ENCODE measurements at places on chromosomes 12 and 14.
A peak's percentile ranks its signal among the peaks of the same experiment; 100 is the strongest.

DNA sequence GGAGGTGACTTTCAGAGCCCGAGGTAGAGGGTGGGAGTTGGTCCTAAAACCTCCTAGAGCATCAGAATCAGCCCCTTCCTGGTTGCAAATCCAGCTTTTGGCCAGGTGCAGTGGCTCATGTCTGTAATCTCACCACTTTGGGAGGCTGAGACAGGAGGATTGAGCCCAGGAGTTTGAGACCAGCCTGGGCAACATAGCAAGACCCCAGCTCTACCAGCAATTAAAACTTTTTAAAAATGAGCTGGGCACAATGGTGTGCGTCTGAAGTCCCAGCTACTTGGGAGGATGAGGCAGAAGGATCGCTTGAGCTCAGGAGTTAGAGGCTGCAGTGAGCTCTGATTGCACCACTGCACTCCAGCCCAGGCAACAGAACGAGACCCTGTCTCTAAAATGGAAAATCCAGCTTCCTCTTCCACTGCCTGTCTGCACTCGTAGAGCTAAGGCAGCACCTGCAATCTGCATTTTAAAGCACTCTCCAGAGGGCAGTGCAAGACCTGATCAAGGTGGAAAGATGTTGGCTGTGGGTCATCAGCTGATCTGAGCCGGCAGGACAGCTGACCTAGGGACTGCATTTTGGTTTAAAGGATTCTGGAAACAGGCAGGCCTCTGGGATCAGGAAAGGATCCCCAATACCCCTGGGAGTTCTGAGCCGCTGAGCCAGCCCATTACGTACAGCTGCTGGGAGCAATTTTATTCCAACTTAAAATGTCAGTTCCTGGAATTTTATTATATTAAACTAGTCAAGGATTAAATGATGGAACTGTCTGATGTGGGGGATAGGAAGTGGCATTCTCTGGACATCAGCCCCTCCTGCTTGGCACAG, 1.8 kb upstream of the TESC start:
- DNase-seq = no peak

- DNase-seq = no peak
Observed at GRCh38 chr14:68270342-68270741, 450.8 kb downstream of the RAD51B start.

GRCh38 chr14:36001936-36002335, 174.6 kb downstream of the PTCSC3 start:
- DNase-seq = no peak

- no peak for DNase-seq
Observed at GRCh38 chr14:103110681-103111231, 12.5 kb upstream of the TNFAIP2 start.

DNA sequence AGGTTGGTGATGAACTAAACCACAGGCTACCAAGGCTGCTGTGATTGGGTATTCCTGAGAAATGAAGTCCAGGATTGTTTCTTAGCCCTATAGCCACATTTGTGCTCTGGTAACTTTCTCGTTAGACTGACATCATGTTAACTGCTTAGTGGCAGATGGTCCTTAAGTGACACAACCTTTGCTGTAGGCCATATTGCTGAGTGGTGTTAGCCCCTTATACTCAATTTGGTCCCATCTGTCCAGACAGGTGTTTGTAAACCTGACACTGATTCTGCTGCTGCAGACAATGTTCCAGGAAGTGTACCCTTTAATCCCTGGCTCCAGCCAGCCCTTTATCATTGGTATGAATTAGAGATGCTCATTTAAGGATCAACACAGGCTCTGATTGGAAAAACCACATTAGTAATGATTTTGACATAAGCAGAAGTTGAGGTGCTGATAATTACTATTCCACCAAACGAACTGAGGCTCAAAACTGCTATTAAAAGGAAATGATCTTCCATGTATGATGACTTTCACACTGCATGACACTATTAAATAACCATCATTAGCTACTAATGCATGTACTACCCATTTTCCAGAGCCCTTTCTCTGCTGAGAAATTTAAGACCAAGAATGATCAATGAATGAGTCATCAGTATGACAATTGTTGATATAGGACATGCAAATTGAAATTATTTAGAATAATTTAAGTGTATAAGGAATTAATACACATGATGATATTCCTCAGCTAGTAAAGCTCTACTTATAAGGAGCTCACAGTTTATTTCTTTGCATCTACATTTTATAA, 3.6 kb upstream of the SSTR1 start:
- DNase-seq = no peak

DNA sequence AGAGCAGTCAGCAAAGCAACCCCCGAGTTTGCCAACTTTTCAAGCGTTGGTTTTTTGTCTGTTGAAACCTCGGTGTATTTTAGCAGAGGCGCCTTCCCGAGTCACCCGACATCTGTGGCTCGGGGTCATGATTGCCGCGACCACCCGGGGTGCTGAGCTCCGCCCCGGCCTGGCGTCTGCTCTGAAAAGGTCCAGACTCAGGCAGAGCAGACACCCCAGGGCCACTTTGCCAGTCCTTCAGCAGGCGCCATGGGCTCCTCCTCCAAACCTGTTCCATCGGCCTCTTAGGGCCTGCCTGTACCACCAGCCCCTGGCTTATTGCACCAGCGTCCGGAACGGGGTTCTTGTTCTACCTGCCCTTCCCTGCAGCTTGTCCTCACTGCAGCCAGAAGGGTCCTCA, 19.1 kb downstream of the ANKRD9 start:
- no peak for DNase-seq

DNA sequence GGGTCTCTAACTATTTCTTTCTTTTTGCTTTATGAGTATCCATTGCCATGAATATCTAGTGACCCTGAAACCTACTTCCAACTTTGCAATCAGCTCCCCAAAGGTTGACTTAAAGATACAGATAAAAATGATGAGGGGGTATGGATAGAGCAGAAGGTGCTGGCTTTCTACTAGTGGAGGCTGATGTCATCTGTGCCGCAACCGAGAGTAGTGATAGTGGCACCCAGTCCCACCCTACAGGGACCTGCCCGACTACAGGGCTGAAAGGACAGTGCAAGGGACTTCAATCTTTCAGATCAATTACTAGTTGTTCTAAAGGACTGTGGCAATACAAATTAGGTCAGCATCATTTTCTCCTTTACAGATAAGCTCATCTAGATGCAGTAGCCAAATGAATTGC, 806.0 kb downstream of the VRK1 start:
- no peak for DNase-seq

DNA sequence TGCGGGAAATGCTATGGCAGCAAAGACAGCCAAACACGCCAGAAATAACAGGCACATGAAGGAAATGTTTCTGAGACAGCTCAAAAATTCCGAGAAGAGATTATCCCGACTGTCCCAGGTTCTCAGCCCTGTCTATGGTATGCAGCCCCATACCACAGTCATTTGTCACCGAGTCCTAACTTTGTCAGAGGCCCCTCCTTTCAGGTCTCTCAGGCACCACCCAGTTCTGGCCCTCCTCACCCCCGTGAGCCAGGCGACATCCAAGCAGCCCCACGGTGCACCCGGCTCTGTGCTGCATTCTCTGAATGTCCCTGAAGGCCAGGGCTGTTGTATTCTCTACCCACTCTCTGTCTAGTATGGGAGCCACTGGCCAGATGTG, 24.0 kb downstream of the SSH1 start:
- no peak for DNase-seq

- DNase-seq = no peak
Observed at GRCh38 chr12:88035907-88036289, 6.7 kb upstream of the C12orf50 start.

GRCh38 chr12:54701940-54702592, 53.9 kb upstream of the DCD start:
- DNase-seq = no peak

- DNase-seq = no peak
Observed at GRCh38 chr14:90608281-90608680, 207.9 kb downstream of the TTC7B start.

GRCh38 chr12:110223777-110224378, 57.2 kb upstream of the ATP2A2 start:
- DNase-seq = no peak

- no peak for DNase-seq
Observed at GRCh38 chr14:65872536-65872935, 460.0 kb downstream of the FUT8 start.

DNA sequence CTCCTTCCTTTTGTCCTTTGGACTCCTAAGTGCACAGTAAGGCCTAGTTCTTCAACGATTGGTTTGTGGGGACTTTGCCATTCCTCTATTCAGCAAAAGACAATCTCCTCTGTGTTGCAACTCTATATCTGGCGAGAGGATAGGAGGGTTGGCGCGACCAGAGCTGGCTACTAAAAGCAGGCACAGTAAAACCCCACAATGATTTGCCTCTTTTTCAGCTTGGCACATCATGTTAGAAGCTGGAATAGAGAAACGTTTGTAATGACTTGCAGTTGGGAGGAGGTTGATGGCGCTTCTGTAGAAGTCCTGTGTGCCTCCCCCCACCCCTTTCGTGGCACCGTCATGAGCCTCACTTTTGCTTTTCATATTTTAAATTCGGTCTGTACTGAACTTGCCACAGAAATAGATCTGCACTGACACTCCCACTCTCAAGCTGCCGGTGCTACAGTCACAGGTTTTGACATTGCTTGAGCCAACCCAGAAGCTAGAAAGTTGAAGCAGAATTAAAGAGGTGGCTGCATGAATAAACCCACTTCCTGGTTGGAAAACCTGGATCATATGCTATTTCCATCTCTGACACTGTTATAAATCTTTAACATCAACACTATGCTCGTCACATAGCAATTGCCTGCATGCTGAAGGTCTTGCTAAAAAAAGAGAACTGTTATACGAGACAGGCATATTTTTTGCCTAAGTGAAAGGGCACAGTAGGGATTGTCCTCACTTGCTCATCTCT, 315.3 kb upstream of the PRICKLE1 start:
- no peak for DNase-seq

DNA sequence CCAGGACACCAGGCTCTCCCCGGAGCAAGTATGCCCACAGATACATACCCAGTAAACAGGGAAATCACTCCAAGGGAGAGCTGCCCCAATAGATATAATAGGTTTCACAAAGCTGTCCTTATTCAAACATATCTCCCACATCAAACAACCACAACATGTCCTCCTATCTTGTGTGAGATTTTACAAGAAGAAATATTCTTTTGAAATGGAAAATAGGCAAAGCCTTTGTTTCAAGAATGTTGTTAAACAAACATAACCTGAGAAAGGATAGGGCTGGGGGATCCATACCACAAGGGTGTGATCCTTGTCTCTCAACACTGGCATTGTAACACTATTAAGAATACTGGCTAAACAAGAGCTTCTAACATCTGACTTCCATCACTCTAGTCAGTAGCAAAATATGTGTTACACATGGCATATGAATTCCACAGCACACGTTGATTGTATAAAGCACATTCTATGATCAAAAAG, 32.9 kb downstream of the LGR5 start:
- no peak for DNase-seq

- no peak for DNase-seq
Observed at GRCh38 chr14:36818246-36818645, 156.6 kb downstream of the PAX9 start.

- no peak for DNase-seq
Observed at GRCh38 chr14:23299211-23299957, 3.3 kb downstream of the PPP1R3E start.

GRCh38 chr14:102464846-102465341, 44.7 kb downstream of the ANKRD9 start:
- DNase-seq = no peak

DNA sequence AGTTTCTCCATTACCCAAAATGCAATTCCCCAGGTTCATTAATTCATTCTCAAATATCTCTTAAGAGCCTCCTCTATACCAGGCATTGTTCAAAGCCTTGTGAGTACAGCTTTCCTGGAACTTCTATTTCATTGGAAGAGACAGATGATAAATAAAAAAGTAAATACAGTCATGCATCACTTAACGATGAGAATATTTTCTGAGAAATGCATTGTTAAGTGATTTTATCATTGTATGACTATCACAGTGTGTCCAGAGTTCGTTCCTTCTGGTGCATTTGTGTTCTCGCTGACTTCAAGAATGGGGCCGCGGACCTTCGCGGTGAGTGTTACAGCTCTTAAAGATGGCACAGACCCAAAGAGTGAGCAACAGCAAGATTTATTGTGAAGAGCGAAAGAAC, 66.0 kb downstream of the ANO4 start:
- DNase-seq = no peak

DNA sequence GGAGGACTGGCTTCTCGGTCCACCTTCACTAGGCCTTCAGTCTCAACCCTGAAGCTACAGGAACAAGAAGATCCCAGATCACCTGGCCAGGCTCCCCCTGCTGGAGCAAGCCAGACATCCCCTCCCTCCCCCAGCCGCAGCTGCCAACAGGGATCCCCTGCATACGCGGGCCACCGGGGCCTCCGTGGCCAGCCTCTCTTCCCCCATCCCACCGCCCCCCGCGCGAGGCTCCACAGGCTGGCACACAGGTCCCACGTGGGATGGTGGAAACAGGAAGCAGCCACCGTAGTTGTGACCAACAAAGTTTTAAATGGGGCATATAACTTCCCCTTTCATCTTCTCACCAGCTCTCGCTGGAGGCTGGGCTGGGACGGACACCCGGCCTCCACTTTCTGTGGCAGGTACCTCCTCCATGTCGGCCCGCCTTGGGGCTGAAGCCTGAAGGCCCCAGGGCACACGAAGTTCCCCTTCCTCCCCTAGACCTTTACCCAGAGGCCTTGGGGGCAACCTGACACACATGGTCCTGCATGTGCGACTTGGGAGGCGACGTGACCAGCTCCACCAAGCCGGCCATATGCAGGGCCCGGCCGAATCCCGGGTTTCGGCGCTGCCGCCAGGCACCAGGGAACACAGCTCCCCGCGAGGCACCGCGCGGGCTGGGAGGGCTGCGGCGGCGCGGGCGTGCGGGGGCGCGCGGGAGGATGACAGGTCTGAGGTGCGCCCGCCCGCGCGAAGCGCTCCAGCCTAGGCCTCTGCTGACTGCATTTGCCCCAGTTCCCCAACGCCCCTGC, 44.4 kb upstream of the PNMA1 start:
- peak; percentile 35 for DNase-seq

DNA sequence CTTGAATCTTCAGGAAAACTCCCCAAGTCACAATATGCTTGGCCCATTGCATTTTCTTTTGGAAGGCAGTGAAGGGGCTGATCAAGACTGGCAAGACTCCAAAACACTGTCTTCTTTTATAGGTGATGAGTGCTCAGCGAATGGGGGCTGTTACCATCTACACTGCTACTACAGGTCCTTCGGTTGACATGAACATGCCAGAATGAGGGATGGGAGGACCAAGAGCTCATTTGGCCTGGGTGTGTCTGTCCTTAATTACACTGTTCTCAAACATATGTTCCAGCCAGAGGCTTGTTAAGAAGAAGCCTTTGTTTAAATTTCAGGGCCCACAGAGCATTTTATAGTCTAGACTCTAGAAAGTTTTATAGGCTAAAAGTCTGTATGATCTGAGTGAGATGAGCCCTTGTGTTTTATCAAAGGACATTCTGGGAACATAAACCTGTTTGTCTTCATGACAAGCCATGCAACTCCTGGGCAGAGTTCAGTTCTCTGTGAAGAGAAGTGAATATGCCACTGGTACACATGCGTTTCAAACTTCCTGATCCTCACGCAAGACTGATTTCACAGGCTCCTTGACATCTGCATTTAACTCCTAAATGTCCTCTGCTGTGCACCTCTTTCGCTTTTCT, 4.7 kb upstream of the FAM234B start:
- no peak for DNase-seq

Data from cortex of kidney (tissue), 1 donor.